Uterus (tissue), 4 donors: ENCODE measurements at places on chromosomes 12 and 14.

DNA sequence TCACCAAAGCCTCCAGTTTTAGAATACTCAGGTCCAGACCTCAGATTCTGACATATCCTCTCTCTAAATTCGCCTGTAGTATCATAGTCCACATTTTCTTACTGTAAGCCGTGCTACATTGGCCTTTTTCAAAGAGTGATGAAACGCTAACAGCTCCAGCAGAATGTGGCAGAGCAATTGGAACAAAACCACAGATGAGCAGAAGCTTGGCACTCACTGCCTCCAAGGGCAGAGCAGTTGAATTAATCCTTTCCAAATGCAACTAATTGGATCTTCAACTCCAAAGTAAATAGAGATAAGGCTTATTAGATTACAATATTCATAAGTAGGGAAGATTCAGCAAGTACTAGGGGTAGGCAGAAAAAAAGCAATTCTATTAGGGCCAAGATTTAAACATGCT lies 128.3 kb downstream of the SLC35F4 start:
- no peak for DNase-seq

DNA sequence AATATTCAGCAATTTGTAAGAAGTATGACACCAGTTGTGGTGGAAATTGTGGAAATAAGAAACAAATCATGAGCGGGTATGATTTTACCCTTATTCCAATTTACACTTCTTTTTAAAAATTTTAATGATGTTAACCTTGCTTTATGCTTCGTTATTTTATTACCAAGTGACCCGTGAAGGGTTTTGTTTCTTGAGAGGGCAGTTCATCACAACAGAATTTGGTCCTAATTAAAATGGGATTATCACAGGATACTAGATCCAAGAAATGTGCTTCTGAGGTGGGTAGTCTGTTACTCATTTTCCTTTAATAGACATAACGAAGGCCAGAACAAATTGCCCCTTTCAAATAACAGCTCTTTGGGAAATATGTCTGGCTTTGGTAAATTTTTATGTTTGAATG lies 25.5 kb upstream of the RASSF8 start:
- DNase-seq, result no peak

GRCh38 chr12:3042394-3042793 lies 34.8 kb upstream of the TSPAN9 start:
- no peak for DNase-seq

GRCh38 chr14:49863487-49864281 lies 11.1 kb upstream of the NEMF start:
- DNase-seq, result no peak

DNA sequence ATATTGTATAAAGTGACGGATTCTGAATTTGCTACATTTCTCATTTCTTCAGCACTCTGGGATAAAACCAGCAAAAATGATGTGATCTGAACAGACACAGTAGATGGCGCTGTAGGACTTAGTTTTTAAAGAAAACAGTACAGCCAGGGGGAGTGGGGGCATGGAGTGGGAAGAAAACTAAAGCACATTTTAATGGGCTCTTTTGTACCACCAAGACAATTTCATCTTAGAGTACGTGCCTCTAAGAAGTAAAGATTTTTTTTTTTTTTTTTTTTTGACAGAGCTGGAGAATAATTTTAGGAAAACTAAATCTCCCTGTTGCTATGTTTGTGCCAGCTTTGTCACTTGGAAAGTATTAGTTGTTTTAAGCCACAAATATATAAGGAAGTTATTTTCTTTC lies 124.4 kb downstream of the RAD51B start:
- DNase-seq, result peak; percentile 95

GRCh38 chr12:51886021-51886710 lies 1.7 kb upstream of the ANKRD33 start:
- peak; percentile 75 for DNase-seq

DNA sequence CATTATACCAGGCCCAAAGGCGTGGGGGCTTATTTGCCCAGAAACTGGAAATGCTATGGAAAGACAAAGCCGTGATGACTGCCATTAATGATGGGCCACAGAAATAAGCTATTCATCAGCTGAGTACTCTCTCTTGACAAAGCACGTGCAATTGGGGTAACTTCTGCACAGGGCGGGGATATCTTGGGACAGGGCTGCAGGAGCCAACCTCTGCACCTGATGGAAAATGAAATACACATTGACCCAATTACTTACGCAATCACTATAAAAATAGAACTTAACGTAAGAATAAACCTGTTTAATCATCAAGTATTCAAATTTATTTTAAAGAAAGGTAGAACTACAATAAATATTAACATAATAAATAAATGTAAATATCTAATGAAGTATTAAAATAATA lies 180.1 kb upstream of the NTF3 start:
- no peak for DNase-seq

DNA sequence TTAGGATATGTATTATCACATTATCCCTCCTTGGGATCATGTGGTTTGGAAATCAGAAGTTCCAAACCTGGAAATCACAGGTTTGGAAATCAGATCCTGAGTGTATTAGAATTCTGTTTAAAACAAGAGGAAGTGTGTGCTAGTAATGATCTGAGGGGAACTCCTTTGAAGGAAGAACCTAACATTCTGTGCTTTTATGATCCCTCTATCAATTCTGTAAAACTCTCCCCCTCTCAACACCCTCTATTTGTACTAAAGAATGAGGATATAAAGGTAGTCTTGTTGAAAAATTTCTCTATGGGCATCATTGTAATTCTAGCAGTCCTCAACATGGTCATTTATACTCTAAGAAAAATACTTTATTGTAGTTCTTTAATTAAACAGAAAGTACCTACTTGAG lies 97.4 kb downstream of the SRGAP1 start:
- DNase-seq, result no peak

DNA sequence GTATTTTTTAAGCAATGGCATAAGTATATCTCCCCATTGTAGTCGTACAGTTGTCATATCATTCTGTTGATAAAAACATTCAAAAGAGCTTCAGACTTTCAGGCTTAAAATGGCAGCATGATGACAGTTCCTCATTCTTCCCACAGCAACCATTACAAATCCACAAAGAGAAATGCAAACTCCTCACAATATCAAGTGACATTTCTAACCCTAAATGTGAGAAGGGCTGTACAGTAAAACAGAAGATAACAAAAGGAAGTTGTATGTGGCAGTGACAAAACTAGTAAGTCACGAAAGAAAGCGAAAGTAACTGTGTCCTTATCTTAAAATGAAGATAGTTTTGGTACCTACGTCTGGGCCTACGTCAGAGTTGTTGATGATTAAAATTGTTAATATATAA lies 46.7 kb downstream of the GXYLT1 start:
- no peak for DNase-seq

DNA sequence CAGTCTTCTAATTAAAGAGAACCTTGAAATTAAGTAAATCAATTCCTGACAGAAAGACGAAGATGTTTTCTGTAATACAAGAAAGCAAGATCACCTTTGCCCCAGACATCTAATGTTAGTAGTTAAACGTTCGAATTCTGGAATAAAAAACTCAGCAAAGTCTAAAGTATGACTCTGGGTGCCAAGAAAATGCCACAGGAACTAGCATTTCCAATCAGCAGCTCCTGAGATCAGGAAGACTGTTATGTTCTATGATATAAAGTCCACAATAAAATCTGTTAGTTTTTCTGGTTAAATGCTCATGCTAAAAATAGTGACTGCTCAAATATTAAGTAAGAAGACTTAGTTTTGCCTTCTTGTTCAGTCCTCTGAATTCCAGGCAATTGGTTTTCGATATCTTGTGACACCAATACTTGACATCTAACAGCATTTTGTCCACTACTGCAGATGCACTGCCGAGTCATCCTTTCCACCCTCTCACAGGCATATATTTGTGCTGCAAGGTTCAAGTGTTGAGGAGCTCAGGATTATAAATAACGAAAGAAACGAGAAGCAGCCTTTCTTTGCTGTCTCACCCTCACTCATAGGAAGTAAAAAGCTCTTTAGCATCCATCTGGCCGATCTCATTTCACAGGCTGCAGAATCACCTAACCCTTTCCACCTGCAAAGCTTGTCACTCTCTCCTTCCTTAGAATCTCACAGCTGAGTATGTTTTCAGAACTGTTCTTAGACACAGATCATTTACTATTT lies 32.0 kb downstream of the SSH1 start:
- DNase-seq, result no peak

GRCh38 chr12:97229004-97229403 lies 233.6 kb upstream of the RMST start:
- no peak for DNase-seq

GRCh38 chr12:93889516-93890212 lies 212.5 kb downstream of the CRADD start:
- no peak for DNase-seq

- DNase-seq, result no peak
These were observed 468.3 kb downstream of the AACS start for GRCh38 chr12:125533434-125534029.

DNA sequence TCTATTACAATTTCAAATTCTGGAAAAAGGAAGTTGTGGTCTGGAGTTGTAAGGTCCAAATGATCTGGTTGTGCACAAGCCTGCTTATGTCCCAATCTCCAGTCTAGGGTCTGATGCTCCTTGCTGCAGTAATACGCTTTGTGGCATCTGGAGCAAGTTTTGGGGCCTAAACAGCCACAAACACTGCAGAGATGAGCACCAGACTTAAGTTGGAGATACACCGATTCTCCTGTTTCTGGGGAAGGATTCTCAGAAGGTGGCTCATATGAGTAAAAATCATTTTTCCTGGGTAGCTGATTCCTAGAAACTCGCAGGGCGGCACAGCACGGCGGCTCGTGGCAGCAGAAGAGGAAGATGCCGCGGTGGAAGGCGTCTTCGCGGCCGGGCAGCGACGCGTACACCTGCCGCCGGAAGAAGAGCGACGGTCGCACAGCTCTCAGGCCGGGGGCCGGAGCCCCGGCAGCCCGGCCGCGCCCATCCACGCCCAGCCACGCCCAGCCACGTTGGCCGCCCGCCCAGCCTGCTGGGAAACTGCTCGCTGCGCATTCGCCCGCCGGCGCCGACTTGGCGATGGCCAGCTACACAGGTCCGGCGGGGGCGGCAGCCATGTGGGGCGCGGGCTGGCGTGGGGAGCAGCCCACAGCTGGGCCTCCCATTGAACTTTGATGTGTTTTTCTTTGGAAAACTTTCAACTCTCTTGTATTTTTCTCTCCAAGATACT lies 129.0 kb downstream of the ASCL4 start:
- DNase-seq, result peak; percentile 30

DNA sequence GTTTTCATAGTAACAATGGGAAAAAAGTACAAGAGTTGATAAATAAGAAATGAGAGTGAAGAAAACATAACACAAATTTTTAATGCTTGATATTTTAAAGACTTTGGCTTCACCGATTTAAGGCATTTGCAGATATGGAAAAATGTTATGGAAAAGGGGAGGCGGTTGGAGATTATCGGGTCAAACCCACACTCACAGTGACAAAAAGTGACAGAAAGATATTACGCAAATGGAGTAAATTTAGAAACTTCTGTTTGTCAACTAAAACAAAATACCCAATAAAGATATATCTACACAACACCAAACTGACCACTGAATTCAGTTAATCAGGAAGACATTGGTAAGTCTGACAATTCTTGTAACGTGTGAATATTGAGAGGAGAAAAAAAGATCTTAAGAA lies 2.5 kb downstream of the PPP1R12A start:
- DNase-seq, result no peak

DNA sequence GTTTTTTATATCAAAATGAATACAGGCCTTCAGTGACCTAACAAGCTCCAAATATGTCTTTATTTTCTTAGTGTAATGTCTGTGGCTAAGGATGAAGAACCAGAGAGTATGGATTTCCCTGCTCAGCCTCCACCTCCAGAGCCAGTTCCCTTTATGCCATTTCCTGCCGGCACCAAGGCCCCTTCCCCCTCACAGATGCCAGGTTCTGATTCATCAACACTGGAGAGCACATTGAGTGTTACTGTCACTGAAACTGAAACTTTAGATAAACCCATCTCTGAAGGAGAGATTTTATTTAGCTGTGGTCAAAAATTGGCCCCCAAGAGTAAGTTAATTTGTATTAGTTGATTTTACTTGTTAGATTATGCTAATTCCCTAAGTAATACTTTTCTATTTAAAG lies 61.0 kb downstream of the KIAA0586 start:
- DNase-seq, result no peak

GRCh38 chr12:53049571-53050318 lies at the start of gene TNS2:
TNS2 (plus strand) TSS chr12:53050065; CDS start chr12:53050186, 121 bp downstream.
- peak; percentile 81 for DNase-seq

- no peak for DNase-seq
These were observed 324.0 kb upstream of the TMEM132C start for GRCh38 chr12:127942981-127943380.

GRCh38 chr12:3641428-3642018 lies 111.4 kb downstream of the CRACR2A start:
- DNase-seq, result no peak

DNA sequence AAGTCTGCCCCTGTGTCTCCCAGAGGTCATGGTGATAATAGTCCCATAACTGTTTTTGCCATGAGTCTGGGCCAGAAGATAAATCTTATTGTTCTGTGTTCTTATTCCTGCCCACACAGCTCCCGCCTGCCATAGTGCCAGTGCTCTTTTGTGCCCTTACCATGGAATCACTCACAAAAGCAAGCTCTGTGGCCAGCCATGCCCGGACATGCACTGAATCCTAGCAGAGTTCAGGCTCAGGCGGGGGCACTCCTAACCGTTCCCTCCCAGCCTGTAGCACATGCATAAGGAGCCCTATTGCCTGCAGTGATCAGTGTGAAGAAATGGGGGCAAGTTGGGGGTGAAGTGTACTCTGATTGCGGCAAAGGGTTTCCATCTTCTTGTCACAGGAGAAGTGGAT lies 33.3 kb downstream of the DHRS2 start:
- DNase-seq, result no peak

DNA sequence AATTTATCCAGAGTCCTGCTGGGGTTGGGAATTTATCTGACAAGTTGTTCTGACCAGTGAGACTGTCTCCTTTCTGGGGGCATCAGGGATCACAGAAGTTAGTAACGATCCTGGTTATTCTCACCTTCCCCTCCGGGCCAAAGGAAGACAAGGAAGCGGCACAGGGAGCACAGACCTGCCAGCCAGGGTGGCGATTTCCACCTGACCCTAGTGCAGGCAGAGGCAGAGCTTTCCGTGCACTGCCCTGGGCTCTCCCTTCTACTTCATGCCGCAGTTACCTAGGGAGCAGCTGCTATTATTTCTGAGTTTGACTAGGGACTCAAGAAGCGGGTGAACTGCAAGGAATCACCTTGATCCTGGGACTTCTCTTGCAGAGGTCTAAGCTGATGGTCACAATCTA lies 7.4 kb downstream of the TMEM106C start:
- no peak for DNase-seq

- no peak for DNase-seq
These were observed 577.6 kb downstream of the NRXN3 start for GRCh38 chr14:78747813-78748212.

GRCh38 chr12:46109343-46110222 lies 119.2 kb upstream of the SCAF11 start:
- DNase-seq, result no peak

DNA sequence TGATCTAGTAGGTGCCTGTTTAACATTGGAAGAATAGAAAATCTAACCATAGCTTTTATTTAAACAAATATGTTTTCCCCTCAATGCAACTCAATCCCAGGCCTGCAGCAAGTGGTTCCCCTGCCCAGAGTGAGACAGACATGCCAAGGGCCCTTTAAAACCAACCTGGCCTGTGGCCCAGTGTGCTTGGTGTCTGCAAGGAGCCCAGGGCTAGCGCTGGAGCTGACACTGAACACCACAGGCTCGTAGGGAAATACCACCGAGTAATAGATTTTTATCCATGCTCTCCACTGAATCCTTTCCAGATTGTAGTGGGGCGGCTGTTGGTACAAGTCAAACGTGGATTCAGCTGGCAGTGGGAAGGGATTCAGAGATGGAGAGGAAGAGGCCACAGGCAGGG lies 95.6 kb upstream of the NRXN3 start:
- DNase-seq, result no peak

GRCh38 chr12:958588-959123 lies 9.2 kb upstream of the RAD52 start:
- DNase-seq, result no peak
